ENCODE measurements at places on chromosomes 3 and 15.

- DNase-seq = no peak
These were observed 329.0 kb upstream of the SEMA6D start for GRCh38 chr15:47388299-47388698.

- DNase-seq = no peak
These were observed 74.7 kb downstream of the CYP19A1 start for GRCh38 chr15:51263726-51264125.

DNA sequence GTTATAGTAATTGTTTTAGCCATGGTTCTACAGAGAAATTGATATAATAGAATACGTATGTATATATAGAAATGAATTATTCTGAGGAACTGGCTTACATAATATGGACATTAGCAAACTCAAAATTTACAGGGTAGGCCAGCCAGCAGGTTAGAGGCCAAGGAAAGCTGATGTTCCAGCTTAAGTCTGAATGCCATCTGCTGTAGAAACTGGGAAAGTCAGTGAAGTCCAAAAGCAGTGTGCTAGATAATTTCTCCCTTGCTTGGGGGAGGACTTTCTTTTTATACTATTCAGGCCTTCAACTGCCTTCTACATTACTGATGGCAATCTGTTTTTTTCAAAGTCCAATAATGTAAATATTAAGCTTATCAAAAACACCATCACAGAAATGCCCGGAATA lies 1174.7 kb downstream of the ZPLD1 start:
- DNase-seq = no peak

DNA sequence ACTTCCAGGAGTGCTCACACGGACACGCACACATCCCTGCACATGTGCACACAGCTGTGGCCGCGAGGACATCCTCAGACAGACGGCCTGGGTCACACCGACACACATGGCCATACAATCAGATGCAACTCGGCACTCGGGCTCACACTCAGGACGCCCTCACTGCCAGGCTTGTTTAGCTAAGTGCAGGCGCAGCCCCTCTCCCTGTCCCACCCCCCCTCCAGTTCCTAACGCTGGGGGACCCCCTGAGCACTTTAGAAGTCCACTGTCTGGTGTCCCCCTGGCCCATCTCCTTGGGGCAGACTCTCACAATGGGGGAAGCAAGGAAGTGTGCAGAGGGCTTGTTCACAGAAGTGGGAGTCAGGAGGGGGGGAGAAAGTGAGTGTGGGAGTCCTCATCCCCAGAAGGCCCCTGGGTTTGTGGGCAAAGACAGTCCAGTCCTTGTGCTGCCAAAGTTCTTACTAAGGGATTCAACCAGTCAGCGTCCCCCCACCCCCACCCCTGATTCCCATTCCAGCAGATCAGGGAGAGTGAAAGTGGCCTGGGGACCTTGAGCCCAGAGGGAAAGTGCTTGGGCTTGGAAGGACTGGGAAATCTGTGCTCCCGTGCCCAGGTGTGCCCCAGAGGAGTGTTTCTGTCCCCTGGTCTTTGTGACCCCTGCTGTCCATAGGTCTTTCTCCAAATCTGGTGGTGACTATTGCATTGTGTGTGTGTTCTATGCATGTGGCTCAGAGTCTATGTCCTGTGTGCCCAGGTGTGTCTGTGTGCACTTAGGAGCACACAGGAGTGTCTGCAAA lies 767 bp upstream of the GATA2 start:
- no peak for DNase-seq

DNA sequence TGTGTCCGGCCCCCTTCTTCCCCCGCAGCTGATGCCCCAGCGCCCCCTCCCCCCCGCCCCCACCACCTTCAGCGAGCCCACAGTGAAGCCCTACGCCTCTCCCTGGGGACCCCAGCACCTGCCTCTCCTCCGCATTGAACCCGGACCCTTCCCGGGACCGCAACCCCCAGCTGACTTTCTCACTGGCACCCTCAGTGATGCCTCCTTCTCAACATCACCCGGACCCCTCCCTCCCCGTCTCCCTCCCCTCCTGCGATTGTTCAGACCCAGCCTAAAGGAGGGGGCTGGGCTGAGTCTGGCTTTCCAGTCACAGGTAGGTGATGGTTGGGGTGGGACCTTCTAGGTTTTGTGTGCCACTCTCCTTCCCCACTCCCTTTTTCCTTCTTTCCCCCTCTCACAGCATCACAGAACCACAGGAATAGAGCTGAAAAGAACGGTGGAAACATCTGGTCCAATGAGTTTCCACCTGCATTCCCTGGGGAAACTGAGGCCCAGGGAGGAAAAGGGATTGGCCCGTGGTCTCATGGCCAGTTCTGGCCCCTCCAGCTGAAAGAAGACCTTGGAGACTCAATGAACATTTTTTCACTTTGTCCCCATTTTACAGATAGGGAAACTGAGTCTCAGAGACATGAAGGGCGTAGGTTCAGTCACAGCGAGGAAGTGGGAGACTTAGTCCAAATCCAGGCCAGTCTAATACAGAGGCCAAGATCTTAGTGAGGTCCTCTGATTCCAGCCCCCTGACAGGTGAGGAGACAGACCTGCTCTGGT lies 828 bp downstream of the CAND2 start:
- no peak for DNase-seq

DNA sequence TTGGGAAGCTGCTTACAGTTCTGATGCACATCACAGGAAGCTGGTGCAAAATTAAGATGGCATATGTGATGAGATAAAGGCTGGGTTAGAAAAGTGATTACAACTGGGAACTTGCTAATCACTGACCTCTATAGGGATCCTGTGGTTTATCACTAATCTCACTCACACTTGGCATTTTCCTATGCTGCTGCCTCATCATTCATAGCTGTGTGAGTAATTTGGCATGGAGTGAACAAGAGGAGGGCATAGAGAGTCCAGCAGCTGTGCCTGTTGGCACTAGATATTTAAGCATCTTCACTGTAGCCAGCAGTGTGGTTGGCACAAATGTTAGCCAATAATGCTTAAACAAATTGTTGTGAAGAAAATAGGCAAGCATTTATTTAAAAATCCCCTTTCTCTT lies 217.7 kb upstream of the CGNL1 start:
- no peak for DNase-seq

DNA sequence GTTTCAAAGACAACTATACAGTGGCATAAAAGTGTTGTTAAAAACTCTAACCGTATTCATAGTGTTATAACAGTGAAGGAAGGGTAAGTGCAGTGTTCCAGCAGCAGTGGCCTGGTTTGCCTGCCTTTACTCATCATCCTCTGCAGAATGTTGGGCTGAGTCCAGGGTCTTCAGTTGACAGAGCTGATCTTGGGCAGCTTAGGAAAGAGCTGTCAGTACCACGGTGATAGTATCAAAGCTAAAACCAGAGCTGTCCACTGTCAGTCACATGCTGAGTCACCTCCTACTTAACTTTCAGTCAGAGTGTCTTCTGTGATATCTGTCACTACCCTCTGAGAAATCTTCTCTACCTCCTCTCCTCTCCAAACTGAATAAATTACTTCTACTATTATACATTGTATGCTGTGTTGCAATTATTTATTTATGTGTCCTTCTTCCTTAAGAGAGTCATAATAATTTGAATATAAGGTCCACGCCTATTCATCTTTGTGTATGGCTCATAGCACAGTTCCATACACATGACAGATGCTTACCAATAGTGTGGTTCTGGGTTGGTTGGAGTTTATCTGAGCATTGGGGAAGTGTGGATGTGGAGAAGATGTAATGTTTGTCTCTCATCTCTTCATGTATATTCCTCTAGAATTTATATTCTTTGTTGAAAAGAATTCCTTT lies 242.1 kb downstream of the ZIC1 start:
- no peak for DNase-seq

GRCh38 chr15:100200287-100200880 lies 141.4 kb downstream of the ADAMTS17 start:
- no peak for DNase-seq

DNA sequence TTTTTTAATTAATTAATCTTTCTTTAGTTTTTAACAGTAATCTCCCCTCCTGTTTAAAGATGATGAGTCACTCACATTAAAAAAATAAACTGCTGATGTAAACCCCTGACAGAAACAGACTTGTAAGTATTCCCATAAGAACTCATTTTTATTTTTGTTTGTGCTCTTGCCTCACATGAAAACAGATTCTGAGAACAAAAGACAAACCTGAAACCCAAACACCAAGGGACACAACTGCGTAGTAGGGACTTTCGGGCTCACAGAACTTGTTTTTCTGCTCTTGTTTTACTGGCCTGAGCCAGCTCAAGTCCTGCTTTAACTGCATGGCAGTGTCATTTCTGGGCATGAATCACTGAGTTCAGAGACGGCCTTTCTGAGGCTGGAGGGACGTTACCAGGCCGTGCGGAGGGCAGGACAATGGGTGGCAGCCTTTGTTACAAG lies 600.8 kb downstream of the FOXP1 start:
- DNase-seq = no peak

DNA sequence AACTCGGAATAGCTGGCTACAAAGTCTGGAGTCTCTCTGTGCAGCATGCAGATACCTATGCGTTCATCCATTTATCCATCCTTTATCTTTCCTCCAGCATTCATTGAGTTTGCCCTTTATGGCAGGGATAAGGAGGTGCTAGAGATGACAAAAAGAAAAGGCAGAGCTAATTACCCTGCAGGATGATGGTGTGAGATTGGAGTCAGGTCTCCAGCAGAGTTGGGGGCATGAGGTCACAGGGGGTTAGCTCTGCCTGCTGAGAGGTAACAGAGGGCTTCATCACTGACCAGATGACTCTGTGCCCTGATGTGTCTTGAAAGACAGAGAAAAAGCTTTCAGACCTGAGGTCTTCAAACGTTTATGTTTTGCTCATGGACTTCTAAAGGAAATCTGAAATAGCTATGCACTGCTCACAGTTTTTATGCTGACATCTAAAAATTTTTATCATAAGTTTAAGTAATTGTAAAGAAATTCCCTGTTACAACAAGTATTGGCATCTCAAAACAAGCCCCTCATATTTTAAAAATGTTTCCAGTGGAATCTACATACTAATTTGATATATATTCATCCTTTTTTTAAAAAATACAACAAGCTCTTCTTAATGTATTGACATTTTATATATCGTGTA lies 132.3 kb upstream of the ANKRD28 start:
- no peak for DNase-seq

DNA sequence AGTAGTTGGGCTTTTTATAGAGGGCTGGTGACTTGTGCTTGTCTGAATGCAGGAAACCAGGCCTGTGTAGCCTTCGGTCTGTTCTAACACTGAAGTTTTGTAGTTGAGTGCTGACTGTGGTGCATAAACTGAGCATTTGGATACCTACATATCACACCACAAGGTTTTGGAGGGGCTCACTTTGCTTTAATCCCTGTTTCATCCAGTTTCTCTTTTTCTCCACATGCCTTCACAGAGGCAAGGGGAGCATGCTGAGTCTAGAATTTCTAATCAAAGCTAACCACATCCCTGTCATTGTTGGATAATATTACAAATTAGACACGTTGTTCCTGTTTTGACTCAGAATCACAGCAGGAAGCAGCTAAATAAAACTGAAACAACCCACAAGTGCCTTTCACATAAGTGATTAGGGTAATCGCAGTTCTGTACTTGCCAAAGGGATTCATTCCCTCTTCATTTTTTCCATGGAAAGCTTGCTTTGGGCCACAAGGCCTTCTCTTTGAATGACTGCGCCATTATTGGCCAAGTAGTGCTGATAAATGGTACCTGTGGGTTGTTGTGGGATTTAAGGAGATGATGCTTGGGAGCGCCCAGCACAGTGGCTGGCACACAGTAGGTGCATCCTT lies 48.9 kb downstream of the TGFBR2 start:
- no peak for DNase-seq

GRCh38 chr3:104740874-104741379 lies 625.8 kb upstream of the ALCAM start:
- DNase-seq = no peak

DNA sequence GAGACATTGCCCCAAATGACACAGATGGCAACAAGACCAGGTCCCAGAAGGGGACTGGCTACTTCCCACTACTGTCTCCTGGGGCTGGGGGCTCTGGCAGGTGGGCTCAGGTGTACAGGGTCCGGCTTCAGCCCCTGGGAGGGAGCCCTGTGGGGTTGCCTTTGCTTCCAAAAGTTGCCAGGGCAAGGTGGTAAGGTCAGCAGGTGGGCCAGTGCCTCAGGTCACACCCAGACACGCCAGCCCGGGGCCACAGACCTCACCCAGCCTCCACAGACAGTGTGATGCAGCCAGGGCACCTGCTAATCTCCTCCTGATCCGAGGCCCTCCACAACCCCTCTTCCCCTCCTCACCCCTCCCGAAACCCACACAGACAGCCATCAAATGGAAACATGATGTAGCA lies 7.5 kb downstream of the OXTR start:
- no peak for DNase-seq

- DNase-seq = peak; percentile 32
These were observed 81.9 kb downstream of the CHL1 start for GRCh38 chr3:278300-279064.

GRCh38 chr3:78809966-78810365 lies 957.8 kb downstream of the ROBO1 start:
- no peak for DNase-seq

GRCh38 chr3:38648659-38649499 lies 608 bp downstream of the SCN5A start:
- DNase-seq = no peak

DNA sequence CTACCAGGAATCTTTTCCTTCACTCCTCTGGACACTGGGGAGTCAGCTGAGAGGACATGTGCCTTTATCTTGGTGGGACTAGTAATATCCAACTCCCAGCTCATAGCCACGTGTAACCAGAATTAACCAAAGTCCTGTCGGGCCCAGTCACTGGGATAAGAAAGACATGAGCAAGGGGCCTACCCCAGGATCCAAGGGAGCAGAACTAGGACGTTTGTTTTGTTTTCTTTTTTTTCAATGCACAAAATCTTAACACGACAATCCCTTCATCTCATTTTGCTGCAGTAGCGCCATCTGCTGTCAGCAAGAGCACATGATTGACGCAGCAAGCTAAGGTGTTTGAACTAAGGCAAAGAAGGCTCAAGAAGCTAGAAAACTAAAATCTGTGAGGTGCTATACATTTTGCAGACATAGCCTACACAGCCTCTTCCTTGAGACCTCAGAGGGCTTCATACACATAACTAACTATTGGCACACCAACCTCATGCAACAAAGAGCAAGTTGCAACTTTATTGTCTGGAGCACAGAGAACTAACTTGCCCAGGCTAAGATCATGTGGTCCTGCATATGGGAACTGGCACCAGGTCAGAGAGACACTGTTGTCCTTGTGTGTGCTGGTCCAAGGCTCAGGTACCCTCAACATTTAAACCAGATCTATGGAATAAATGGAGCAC lies 43.6 kb downstream of the RLBP1 start:
- no peak for DNase-seq

GRCh38 chr15:49286649-49287404 lies 116.8 kb downstream of the GALK2 start:
- no peak for DNase-seq

Data from NCI-H1930 (cell line).